ENCODE measurements at places on chromosomes 5 and 9. TPM values are rescaled to one million over a fixed set of nuclear protein-coding genes. Genes with fewer than 3 reads are reported as not detected.

Gene SNCAIP
- total RNA-seq: 0.03 TPM

Gene HTR4
- total RNA-seq: not detected

Gene DPYSL3
- 10.9 TPM for total RNA-seq

Gene GM2A
- 13.0 TPM for total RNA-seq

Gene QSOX2
- total RNA-seq: 6.8 TPM

Gene CYFIP2
- total RNA-seq: 7.6 TPM

Gene SHC3
- total RNA-seq: 3.6 TPM

Gene POU5F2
- total RNA-seq: 1.2 TPM

Gene TAF11L10
- total RNA-seq: not detected

Gene ASTN2
- 6.9 TPM for total RNA-seq

Gene SLC25A51
- total RNA-seq: 11.6 TPM

Gene NADK2
- 33.7 TPM for total RNA-seq

Gene PCDHGC5
- 0.98 TPM for total RNA-seq

Gene LCP2
- 6.7 TPM for total RNA-seq

Gene LHX3
- not detected for total RNA-seq

Gene CARTPT
- total RNA-seq: not detected

Gene KIF4B
- not detected for total RNA-seq

All from pancreas (tissue), 10 donors.